Stimulated activated CD4-positive, alpha-beta T cell treated with anti-CD3 and anti-CD28 coated beads, Interleukin-4, amount 100 ng/mL, for 1 hour (primary cell): ENCODE measurements at places on chromosomes 5 and 9.

DNA sequence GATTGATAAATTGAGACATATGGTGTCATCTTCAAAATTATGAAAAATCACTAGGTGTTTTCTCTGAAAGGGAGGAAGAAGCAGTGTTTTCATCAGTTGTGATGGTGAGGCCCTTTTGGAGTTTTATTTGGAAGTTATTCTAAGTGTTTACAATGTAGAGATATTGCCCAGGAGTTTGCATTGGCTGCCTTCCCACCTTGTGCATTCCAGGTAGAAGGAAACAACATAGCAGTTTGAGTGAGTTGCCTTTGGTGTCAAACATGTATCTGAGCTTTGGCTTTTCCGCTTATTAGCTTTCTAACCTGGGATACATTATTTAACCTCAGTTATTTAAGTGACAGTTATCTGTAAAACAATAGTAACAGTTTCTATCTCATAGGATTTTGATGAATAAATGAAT, 122.5 kb downstream of the SCAMP1 start:
- no peak for DNase-seq

- no peak for DNase-seq
These were observed 3.4 kb downstream of the RPL37 start for GRCh38 chr5:40831346-40832210.

GRCh38 chr5:153699035-153699434, 208.6 kb downstream of the GRIA1 start:
- no peak for DNase-seq

DNA sequence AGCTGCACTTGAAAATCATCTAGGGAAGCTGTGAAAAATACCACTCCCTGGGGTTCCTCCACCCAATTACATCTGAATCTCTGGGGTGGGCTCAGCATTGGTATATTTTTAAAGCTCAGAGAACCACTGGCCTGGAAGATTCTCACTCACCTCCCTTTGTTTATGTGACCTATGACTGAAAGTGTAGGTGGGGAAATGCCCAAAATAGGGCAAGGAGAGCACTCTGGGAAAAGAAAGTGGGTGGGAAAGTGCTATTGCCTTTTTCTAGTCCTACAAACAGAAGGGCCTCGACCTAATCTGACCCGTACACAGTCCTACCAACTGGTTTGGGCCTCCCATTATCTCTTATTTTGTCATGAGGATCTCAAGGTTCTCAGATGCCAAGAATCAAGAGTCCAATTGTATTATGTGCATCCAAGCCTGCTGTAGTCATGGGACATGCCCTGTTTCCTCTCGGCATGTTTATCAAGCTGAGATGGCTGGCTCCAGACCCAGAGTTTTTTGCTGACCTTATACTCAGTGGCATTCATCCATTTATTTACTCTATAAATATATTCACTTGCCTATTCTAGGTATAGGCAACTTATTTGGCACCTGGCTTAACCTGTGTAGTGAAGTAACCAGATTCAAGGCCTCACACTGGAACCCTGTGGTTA, 483.7 kb downstream of the ENC1 start:
- no peak for DNase-seq

DNA sequence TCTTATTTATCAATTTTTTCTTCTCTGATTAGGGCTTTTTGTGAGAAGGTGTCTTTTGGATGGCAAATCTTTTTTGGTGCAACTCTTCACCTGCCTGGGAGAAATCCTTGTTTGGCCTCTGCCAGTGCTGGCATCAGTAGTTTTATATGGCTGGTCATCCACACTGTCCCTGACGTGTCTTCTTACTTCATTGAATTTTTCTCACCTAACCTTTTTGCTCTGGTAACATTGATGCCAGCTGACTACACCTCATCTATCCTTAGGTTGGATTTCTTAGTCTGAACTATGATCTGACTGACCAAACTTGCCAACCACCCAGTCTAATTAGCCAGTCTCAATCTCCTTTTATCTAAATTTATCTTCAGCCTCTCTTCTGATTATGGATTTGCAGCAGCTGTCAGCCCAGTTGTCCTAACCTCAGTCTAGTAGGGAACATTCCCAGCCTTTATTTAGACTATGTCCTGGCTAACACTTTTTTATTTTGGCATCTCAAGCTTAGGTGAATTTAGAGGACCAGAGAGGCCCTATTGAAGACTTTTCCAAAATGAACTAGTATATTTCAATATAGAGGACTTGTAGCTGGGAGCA, 10.6 kb upstream of the TMEM38B start:
- no peak for DNase-seq

- no peak for DNase-seq
These were observed 34.8 kb downstream of the TMEM252 start for GRCh38 chr9:68505681-68506409.

GRCh38 chr5:145980259-145980658, 43.9 kb downstream of the SH3RF2 start:
- DNase-seq = no peak

DNA sequence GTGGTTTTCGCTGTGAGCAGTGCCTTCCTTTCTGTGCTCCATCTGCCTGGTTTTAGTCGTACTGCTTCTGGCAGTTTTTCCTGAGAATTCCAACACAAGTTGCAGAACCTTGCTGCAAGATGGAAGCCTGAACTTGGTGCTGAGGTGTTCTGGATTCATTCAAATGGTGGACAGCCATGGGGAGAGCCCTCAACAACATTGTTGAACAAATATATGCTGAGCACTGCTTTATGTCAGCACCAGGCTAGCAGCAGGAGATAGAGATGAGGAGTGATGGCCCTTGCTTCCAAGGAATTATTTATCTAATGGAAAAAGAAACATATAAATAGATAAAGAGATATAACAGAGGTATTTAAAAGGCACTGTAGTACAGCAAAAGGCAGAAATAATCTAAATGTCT, 7.3 kb upstream of the RPS6 start:
- no peak for DNase-seq

GRCh38 chr9:137255448-137256114, 454 bp downstream of the NELFB start:
- no peak for DNase-seq

GRCh38 chr5:75651575-75652238, 40.5 kb downstream of the ANKDD1B start:
- DNase-seq = no peak

GRCh38 chr9:134473141-134474054, 147.1 kb downstream of the RXRA start:
- no peak for DNase-seq

GRCh38 chr9:130034570-130034969, 8.4 kb downstream of the FNBP1 start:
- DNase-seq = no peak

DNA sequence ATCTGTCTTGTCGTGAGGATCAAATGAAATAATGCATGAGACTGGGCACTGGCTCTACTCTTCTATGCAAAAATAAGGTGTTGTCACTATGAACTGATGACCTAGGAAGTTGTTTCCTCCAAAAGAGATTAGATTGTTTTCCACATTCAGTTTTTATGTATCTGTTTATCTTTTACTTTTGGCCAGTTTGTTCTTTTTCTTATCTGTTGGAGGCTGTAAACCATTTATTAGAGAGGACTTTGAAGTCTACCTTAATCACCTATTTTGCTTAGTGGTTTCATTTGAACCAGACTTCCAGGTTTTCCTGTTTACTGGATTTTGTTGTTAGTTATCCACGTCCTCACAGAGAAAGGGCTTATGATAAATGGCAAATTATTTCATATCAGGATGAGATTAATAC, 21.5 kb upstream of the GDA start:
- DNase-seq = no peak

- no peak for DNase-seq
These were observed 143.8 kb upstream of the PUM3 start for GRCh38 chr9:2987679-2988078.

GRCh38 chr5:34923694-34924461, 5.5 kb upstream of the DNAJC21 start:
- no peak for DNase-seq

DNA sequence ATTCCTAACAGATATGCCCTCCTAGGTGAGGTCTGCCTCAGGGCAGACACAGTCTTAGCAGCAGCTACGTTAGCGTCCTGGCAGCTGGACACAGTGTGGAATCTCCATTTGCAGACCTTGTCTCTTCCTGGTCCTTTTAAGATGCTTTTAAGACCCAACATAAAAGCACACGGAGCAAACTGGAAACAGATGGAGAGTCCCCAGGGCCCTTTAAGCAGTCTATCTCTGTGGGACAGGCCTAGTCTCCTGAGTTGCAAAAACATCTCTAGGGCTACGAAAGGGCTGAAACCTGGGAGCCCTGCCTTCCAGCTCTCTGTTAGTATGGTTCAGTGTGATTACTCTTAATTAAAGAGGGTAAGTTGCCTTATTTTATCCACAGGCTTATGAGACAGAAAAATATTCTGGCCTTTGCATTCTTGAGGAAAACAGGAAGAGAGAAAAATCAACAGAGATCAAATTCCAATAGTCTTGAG, 66.0 kb upstream of the GNA14 start:
- DNase-seq = no peak

- no peak for DNase-seq
These were observed 60.6 kb downstream of the COMMD10 start for GRCh38 chr5:116145416-116145815.

- DNase-seq = no peak
These were observed 16.5 kb downstream of the F2RL2 start for GRCh38 chr5:76606701-76607100.

GRCh38 chr5:146718609-146719008, 159.9 kb downstream of the PPP2R2B start:
- DNase-seq = no peak

DNA sequence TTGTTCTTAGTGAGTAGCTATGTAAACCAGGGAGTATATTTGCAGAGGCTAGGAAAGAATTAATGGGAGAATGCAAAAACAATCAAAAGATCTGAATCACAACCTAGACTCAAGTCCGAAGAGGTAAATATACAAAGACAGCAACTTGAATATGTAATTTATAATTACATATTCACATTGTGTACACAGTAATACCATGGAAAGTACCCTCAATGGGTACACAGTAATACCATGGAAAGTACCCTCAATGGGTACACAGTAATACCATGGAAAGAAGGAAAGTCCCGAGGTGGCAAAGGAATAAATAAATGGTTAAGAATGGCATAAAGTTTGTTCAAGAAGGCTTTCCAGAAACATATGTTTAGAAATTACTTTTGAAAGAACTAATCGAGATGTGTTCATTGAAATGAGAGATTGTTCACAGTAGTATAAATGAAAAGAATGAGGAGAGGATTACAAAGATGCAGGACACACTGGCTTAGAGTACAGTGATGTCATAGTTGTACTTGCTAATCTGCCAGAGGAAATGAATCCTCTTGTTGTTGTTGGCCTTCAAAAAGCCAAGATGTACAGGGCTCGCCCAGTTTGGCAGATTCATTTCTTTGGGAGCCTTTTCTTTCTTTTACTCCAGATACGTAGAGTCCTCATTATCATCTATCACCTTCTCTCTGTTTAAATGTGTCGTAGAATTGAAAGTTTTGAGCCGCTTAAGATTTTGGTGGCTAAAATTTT, 116.0 kb downstream of the UNC13B start:
- no peak for DNase-seq
